ENCODE measurements at places on chromosomes 3 and 15. TPM values are rescaled to one million over a fixed set of nuclear protein-coding genes. Genes with fewer than 3 reads are reported as not detected.

SOX14 gene
- not detected for total RNA-seq

SI gene
- not detected for total RNA-seq

WDR72 gene
- total RNA-seq = 0.43 TPM

GABRB3 gene
- total RNA-seq = 3.6 TPM

SEMA3G gene
- 12.3 TPM for total RNA-seq

ALG1L2 gene
- 0.54 TPM for total RNA-seq

PPP1R14D gene
- not detected for total RNA-seq

SLC38A3 gene
- total RNA-seq = 8.8 TPM

GRCh38 chr3:12465836-12466225 is 18.4 kb upstream of the TSEN2 start:
- H3K4me1 ChIP-seq = peaks cover 2% of the 10 kb centered on the region
- no peaks in the 10 kb centered on the region for H3K36me3 ChIP-seq
- no peaks in the 10 kb centered on the region for H3K27me3 ChIP-seq
- no peak overlapping the region for H3K27ac ChIP-seq
- H3K4me3 ChIP-seq = no peak overlapping the region

DNA sequence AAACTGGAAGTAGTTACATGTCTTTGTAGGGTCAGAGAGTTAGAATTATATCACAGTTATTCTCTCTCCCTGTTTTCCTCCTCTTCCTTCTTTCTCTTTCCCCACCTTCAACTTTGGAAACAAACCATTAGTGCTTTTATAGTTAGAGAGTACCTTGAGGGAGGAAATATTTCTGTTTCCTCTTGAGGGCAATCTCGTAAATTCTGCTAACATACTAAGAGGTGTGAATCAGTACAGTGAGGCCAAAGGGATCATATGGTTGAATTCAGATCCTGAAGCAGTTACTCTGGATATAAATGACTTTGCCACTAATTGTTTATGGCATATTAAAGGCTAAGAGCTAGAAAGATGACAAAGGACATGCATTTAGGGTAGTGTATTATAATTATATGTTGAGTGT is 60.3 kb upstream of the CCNL1 start:
- DNase-seq = no peak
- no peaks in the 10 kb centered on the region for H3K4me1 ChIP-seq
- no peaks in the 10 kb centered on the region for H3K36me3 ChIP-seq
- no peaks in the 10 kb centered on the region for H3K27me3 ChIP-seq

- no peaks in the 10 kb centered on the region for H3K36me3 ChIP-seq
- no peak overlapping the region for H3K27ac ChIP-seq
- no peak for DNase-seq
- H3K4me3 ChIP-seq = no peak overlapping the region
- H3K4me1 ChIP-seq = peaks cover 4% of the 10 kb centered on the region
- H3K27me3 ChIP-seq = no peaks in the 10 kb centered on the region
Measured at GRCh38 chr15:95439922-95440376, 890.6 kb upstream of the NR2F2 start.

DNA sequence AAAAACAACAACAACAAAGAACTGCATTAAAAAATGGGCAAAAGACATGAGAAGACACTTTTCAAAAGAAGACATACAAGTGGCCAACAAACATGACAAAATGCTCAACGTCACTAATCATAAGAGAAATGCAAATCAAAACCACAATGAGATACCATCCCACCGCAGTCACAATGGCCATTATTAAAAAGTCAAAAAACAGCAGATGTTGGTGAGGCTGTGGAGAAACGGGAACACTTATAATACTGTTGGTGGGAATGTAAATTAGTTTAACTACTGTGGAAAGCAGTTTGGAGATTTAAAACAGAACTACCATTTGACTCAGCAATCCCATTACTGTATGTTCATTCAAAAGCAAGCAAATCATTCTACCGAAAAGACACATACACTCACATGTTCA is 15.1 kb downstream of the EIF1B start:
- H3K36me3 ChIP-seq = no peaks in the 10 kb centered on the region
- H3K27me3 ChIP-seq = no peaks in the 10 kb centered on the region
- no peak for DNase-seq
- no peak overlapping the region for H3K27ac ChIP-seq

GRCh38 chr3:73383470-73384049 is 241.2 kb downstream of the PDZRN3 start:
- H3K27me3 ChIP-seq = no peaks in the 10 kb centered on the region
- H3K4me1 ChIP-seq = no peaks in the 10 kb centered on the region
- no peak for DNase-seq
- no peak overlapping the region for H3K27ac ChIP-seq

DNA sequence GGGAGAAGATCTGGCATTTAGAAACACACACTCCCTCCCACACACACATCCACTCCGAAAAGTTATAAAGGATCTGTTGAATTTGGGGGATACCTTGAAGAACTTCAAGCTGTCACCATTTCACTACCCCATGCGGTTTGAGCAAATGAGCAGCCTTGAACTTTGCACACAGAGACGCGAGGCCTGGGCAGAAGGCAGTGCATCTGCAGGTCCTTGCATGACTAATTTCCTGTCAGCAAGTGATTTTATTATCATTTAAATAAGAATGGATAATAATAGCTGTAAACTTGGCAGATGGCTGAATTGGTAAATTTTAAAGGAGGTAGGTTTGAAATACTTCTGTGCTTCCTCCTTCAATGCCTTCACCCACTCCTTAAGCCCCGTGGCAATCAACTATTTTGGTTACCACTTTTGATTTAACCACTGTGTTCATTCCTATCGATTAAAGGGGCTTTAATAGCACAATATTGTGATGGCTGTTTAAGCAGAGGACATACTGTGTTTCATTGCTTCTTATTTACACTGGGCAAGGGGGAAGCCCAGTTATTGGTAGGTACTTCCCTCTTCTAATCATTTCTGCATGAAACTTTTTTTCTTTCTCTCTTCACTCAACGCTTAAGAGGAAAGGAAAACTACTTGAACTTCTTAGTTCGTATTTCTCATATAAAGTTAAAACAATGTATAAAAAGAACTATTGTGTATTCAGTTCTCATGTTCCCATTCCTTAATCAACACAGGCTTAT is 108.1 kb downstream of the ROBO2 start:
- H3K36me3 ChIP-seq = no peaks in the 10 kb centered on the region
- no peaks in the 10 kb centered on the region for H3K27me3 ChIP-seq
- no peak overlapping the region for H3K4me3 ChIP-seq
- no peak for DNase-seq
- H3K4me1 ChIP-seq = peaks cover 3% of the 10 kb centered on the region
- no peak overlapping the region for H3K27ac ChIP-seq

GRCh38 chr3:125589547-125590122 is 5.7 kb downstream of the OSBPL11 start:
- no peak overlapping the region for H3K4me3 ChIP-seq
- H3K27ac ChIP-seq = no peak overlapping the region
- H3K27me3 ChIP-seq = no peaks in the 10 kb centered on the region
- no peak for DNase-seq

DNA sequence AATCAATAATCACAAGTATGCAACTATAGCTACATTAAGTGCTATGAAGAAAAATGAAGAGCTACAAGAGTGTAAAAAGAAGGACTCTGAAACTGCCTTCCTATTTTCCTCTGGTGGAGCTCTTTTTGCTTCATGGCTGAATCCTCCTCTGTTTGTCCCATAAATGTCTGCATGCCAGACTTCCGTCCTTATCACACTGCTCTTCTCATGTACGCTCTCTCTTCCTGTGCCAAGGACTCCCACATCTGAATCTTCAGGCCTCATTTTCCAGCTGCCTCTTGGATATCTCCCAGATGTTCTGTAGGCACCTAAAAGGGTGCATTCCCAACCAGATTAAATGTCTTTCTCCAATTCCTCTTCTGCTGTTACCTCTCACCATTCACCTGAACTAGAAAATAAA is 123.7 kb downstream of the MECOM start:
- H3K27ac ChIP-seq = no peak overlapping the region
- no peaks in the 10 kb centered on the region for H3K27me3 ChIP-seq
- no peak overlapping the region for H3K4me3 ChIP-seq
- no peaks in the 10 kb centered on the region for H3K36me3 ChIP-seq
- no peaks in the 10 kb centered on the region for H3K4me1 ChIP-seq

DNA sequence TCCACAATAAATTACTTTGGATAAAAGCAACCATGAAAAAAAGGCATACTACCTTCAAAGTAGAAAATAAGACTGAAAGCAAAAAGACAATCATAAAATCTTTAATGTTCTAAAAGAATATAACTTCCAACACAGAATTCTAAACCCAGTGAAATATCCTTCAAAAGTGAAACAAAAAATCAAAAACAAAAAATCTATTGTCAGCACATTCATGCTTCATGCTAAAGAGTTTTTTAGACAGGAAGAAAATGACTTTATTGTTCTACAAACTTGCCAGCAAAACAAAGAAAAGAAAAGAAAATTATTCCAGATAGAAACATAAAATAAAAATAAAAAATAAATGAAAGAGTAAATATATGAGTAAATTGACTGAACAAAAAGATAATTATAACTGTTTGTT is 134.9 kb downstream of the EFHB start:
- no peaks in the 10 kb centered on the region for H3K36me3 ChIP-seq
- no peak overlapping the region for H3K27ac ChIP-seq
- no peaks in the 10 kb centered on the region for H3K27me3 ChIP-seq
- no peak for DNase-seq
- no peaks in the 10 kb centered on the region for H3K4me1 ChIP-seq
- H3K4me3 ChIP-seq = no peak overlapping the region

DNA sequence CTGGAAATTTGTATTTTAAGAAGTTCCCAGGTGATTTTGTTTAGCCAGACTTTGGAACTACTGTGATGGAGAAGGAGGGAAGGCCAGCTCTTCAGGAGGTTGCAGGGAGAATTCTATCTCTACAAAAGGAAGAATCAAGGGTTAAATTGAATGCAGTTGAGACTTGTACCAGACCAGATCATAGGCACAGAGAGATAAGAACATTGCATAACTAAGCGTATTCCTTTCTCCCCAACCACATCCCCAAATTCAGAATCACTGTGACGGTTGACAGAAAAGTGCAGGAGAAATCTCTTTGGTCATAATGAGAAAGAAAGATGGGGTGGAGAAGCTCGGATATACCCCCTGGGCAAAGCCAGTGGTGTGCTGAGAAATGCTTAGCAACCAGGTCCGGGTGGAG is 7.2 kb downstream of the PLD1 start:
- H3K27ac ChIP-seq = no peak overlapping the region
- H3K36me3 ChIP-seq = no peaks in the 10 kb centered on the region
- H3K4me1 ChIP-seq = peaks cover 22% of the 10 kb centered on the region
- H3K4me3 ChIP-seq = no peak overlapping the region

DNA sequence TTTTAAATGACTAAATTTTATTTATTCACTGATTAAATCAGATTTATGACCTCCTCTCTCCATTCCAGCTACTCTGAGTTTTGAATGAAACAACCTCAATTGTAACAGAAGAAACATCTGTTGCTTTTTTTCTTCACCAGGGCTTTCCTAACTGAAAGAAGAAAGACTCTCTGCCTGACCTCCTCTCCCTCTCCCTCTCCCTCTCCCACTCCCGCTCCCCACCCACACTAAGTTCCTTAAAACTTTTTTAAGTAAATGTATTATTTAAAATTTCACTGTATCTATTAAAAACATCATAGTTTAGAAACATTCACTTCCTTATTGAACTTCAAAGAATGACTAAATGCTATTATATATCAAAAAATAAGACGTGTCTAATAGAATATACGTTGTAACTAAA is 122.0 kb downstream of the TFDP2 start:
- H3K27ac ChIP-seq = no peak overlapping the region
- H3K4me3 ChIP-seq = no peak overlapping the region
- no peaks in the 10 kb centered on the region for H3K27me3 ChIP-seq

- H3K27ac ChIP-seq = no peak overlapping the region
- no peak overlapping the region for H3K4me3 ChIP-seq
- no peak for DNase-seq
- no peaks in the 10 kb centered on the region for H3K27me3 ChIP-seq
- no peaks in the 10 kb centered on the region for H3K4me1 ChIP-seq
Measured at GRCh38 chr15:80643431-80643951, 51.6 kb upstream of the ABHD17C start.

DNA sequence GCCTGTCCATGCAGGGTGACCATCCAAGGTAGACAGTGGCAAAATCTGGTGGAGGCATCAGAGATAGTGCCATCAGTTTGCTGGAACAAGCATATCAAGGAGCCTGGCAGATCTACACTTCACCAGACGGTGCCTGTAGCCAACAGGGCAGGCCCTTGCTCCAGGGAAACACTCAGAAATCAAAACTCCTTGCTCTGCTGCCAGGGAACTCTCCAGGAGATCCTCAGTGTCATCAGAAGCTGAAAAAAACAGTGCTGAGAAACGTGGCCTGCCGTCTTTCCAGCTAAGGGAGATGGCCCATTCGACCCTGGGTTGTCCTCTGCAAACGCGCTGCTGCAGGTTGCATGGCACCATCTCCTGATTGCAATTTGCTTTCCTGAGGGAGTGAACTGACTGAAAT is 30.5 kb upstream of the ATP13A3 start:
- no peak overlapping the region for H3K27ac ChIP-seq
- no peaks in the 10 kb centered on the region for H3K36me3 ChIP-seq
- no peak overlapping the region for H3K4me3 ChIP-seq
- no peaks in the 10 kb centered on the region for H3K27me3 ChIP-seq
